ENCODE measurements at places on chromosomes 12 and 14.

GRCh38 chr14:82422230-82422629 lies 888.6 kb upstream of the SEL1L start:
- no peak for DNase-seq

GRCh38 chr14:90985601-90986242 lies 74.7 kb downstream of the RPS6KA5 start:
- no peak for DNase-seq

GRCh38 chr12:91766454-91766853 lies 379.2 kb downstream of the BTG1 start:
- no peak for DNase-seq

- DNase-seq, result no peak
These were observed 220.0 kb downstream of the RAD51B start for GRCh38 chr14:68039593-68039992.

GRCh38 chr12:53696285-53696654 lies 20.4 kb upstream of the ATP5MC2 start:
- peak; percentile 83 for DNase-seq

DNA sequence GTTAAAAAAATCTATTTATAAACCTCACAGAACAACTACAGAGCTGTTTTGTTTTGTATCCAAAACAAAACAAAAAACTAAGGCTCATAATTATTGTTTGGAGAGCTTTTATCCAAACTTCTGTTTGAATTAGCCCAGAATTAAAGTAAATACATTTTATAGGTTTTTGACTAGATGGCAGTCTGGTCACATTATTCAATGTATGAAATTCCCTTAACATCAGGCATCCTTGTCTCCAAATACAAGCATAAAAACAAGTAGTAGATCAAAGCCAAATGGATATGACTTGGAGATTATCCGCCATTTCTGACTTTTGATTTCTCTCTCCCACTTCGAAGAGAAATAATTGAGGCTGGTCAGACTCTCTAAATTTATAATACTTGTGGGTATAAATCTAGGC lies 63.5 kb downstream of the SLC38A1 start:
- DNase-seq, result no peak

- no peak for DNase-seq
These were observed 86.7 kb downstream of the B4GALNT3 start for GRCh38 chr12:546265-546919.

DNA sequence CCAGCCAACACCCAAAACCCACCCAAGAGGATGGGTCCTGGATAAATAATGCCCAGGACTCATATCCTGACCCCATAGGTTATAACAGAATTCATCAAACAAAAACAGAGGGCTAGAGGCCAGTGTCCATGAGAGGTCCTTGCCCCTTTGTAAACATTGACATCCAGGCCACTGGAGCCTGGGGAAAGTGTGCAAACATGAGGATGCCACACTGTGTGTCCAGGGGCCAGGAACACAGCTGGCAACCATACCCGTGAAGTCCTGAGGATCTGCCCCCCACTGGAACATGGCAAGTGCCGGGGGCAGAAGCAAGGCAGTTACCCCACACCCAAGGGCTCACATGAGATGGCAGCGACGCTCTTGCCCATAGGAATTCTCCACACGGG lies 4.2 kb upstream of the KMT2D start:
- no peak for DNase-seq

- DNase-seq, result no peak
These were observed 11.0 kb downstream of the ZFC3H1 start for GRCh38 chr12:71652656-71653055.

DNA sequence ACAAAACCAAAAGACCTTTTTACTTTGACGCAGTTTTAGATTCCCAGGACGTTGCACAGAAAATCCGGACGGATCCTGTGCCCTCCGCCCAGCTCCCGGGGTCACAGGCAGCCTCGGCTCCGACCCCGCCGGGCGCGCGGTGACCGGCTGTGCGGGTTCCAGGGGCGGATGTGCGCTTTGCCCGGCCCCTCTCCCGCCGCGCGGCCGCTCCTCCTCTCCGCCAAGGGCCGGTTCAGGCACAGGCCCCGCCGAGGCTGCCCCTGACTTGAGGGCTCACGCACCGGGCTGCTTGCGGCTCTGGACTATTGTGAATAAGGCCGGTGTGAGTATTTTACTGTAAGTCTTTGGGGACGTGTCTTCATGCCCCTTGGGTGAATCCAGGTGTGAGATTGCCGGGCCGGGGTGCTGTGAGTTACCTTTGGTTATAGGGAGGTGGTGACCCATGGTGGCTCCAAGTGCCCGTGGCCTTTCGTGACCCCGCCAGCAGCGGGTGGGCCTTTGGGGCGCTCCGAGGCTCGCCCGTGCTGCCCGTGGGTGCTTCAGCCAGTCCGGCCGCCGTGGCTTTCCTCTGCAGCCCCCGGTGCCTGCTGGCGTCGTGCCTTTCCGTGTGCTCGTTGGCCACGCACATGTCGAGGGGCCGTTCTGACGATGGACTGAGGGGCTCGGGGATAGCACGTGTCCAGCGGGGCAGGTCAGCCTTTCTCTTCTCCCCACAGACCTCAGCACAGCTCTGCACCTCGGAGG lies 45.9 kb downstream of the NOC4L start:
- no peak for DNase-seq

GRCh38 chr14:91774140-91775096 lies 42.5 kb upstream of the CATSPERB start:
- DNase-seq, result no peak

- no peak for DNase-seq
These were observed 50.4 kb downstream of the DYRK2 start for GRCh38 chr12:67698672-67699581.

DNA sequence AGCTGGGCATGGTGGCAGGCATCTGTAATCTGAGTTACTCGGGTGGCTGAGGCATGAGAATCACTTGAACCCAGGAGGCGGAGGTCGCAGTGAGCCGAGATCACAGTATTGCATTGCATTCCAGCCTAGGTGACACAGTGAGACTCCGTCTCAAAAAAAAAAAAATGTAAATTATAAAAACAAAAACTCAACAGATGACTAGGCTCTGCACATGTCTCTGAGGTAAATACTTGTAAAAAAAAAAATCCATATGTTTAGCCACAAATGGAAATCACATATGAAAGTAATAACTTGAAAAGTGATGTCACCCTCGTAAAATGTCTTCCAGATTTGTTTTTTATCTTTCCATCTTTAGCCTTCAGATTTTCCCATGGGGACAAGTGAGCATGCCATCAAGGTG lies 85.0 kb downstream of the KICS2 start:
- DNase-seq, result no peak

DNA sequence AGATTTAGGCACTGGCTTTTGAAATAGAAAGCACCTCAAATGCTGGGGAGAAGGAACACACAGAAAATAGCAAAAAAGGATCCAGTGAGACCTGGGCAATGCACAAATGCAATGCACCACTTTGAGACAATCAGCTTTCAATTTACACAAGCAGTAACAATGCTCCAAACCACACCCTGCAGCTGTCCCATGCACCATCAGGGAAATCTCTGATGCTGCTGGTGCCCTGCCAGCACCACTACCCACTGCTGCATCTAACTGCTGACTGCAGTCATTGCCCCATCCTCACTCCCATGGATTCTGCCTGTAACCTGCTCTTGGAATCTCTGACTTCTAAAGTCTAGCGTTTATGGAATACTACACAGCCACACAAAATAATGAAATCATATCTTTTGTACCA lies 21.0 kb upstream of the HMGA2 start:
- DNase-seq, result no peak

DNA sequence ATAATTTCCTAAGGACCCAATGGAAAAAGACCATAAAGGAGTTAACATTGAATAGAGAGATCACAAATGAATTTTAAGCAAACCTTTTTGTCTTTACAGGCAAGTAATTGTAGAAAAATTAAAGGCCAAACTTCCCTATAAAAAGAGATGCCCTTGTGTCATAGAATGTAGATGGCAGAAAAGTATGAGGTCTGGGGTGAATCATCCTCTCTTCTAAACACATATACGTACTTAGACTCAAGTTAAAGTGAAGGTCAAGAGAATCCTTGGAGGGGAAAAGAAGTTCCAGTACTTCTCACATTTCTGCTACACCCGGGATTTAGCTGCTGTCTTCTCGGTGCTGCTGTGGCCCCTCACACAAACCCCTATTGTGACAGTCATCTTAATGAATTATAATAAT lies 116.2 kb upstream of the ARID2 start:
- DNase-seq, result no peak

DNA sequence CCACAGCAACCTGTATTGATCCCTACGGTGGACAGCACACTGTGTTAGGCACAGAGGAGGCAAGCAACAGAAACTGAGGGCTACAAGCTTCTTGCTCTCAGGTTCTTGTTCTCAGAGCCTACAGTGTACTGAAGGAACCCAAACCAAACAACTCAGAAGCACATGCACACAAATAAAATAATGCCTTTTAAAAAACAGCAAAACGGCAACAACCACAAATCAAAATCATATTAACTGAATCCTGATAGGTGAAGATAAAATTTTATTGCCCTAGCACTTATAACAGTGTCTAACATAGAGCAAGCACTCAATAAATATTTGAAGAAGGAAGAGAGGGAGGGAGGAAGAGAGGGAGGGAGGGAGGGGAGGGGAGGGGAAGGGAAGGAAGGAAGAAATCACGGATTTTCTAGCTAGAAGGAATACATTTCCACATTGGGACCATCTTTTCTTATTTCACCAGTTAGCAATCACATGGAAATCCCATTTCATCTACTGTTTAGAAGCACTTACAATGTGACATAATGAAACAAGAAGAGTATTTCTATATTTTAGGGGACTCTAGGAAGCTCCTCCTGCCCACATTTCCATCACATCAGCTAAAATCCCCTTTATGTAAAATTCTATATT lies 27.2 kb downstream of the DMAC2L start:
- no peak for DNase-seq

DNA sequence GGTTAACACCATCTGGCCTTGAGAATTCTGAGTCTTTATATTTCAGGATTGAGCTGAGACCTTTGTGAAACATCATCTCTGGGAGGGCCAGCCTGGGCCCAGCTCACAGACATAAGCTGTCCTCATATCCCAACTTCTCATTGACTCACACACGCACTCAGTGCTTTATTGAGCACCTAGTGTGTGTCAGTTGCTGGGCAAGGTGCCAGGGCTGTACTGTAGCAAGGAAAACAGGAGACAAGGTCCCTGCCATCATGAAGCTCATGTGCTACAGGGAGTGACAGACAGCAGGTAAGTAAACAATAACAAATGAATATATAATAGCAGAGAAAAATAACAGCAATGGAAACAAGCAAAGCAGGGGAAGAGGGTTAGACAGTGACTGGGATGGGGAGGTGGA lies 30.5 kb upstream of the CCDC63 start:
- DNase-seq, result no peak

DNA sequence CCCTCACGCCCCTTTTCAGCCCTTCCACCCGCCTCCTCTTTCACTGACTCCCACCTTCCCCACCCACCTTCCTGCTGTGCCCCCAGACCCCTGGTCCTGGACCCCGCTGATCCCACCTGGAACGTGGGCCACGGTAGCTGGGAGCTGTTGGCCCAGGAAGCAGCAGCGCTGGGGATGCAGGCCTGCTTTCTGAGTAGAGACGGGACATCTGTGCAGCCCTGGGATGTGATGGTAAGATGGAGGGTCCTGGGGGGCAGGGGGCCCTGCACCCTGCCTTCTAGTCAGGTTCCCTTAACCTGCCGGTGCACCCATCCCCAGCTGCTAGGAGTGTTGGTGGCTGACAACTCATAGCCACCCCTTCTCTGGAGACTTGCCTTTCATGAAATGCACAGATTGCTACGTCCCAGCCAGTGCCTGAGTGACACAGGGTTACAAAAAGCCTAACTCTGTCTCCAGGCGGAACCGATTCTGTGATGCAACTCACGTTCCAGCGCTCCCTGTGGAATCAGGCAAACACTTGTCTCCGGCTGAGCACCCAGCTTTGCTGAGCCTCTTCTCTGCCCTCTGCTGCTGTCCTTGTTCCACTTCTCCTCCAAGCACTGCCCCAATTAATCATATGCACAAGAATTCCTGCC lies 15.0 kb upstream of the OAS2 start:
- DNase-seq, result no peak

- no peak for DNase-seq
These were observed 24.0 kb upstream of the EVL start for GRCh38 chr14:100041271-100041670.

- no peak for DNase-seq
These were observed 10.8 kb downstream of the TAOK3 start for GRCh38 chr12:118361889-118362288.

DNA sequence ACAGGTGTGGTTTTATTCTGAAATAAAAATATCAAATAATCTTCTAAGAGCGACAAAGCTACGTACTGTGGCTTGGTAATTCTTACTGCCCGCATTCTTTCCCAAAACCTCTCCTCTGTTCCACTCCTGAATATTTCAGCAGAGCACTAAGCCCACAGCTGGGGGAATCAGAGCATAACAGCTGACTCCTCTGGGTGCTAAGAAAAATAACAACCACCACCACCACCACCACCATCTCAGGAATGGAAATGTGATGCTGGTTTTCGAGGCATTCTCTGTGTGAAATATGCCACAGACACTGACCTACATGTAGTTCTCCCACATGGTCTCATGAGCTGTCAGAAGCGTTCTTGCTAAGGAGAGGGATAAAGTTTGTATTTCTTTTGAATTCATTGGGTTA lies 183.7 kb downstream of the BMP4 start:
- DNase-seq, result no peak

- no peak for DNase-seq
These were observed 26.6 kb downstream of the LIMA1 start for GRCh38 chr12:50256761-50257160.

DNA sequence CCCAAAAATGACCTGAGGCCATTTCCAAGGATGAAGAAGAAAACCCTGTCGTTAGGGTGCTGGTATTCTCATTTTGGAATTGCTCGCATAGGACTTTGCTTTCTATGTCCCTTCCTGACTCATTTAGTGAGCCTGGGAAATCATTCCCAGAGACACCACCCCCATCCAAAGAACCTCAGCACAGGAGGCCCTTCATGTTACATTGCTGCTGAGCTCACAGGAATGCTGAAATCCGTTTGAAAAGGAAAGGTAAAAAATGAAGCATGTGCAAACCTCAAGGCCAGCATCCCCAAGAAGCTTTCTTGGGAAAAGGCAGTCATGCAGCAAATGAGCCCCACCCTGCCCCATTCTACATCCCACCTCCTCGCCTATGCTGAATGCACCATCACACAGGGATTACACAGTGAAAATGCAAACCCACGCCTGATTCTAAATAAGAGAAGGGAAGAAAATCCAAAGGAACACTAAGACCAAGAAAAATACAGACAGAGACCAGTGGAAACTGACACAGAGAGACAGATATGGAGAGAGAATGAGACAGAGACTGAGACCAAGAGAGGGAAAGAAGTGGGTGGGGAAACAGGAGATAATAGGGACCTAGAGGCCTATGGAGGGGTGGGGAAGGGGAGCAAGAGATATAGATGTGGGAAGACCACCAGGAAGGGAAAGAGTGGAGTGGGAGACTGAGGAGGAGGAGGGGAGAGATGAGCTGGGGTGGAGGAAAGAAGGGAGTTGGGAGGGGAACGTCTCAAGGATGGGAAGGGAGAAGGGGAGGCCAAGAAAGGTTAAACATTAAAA lies 33.5 kb downstream of the NIN start:
- no peak for DNase-seq
